HCEC 1CT (cell line): ENCODE measurements at places on chromosomes 5 and 9.
A peak's percentile ranks its signal among the peaks of the same experiment; 100 is the strongest.

DNA sequence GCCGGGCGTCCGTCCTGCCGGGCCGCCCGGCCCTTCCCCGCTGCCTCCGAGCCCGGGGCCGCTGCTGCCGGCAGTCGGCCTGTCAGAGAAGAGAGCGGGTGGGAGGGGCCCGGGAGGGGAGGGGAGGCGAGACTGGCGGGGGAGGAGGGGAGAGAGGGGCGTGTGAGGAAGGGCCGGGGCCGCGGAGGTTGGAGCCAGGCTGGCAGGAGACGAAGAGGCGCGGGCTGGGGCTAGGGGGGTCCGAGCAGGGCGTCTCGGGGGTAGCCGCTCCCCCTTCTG is 570 bp downstream of the CREBRF start:
- no peak for DNase-seq

DNA sequence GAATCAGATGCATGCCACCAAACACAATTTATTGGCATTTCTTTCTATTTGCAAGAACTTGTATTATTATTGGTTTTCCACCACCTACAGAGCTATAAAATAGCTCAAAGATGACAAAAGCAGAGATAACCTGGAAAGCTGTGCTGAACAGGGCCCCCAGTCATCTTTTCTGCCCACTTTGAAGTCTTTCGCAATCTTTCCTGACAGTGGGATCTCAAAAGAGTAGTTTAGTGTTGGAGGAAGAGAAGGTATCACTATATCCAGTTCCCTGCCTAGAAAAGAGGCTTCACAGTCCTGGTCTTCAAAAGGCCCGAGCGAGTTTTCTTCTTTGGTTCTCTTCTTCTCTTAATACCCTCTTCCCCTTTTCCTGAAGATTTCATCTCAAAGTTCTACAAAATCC is 231.0 kb downstream of the RAB3C start:
- DNase-seq = no peak

DNA sequence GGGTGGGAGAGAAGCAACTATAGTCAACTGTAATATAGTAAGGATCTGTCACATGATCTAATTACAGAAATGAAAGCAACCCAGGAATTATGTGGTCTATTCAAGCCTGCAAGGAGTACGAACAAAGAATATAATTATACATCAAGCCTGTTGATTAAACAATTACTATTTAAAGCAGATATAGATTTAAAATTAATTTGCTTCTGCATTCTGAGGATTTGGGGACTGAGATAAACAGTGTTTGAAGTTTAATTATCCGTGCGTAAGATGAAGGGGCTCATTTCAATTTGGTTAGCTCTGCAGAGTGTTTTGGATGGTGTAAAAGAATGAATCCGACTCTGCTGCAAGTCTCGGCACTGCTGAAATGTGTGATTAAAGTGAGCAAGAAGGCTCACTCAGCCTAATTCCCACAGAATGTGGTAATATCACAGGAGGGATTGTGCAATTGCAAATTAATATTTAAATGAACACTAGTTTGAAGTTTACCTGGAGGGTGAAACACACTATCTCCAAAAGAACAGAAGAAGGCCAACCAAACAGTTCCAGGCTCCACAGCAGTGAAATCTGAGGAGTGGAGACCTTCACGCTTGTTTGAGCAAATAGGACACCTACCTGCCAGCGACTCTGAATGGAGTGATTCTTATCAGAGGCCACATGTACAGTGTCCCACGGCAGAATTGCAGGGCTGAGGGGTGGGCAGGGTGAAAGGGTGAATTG is 420.6 kb upstream of the SLC30A5 start:
- DNase-seq = no peak

- peak; percentile 10 for DNase-seq
These were observed 198.8 kb downstream of the AUH start for GRCh38 chr9:91162784-91163443.

- DNase-seq = no peak
These were observed 58.2 kb downstream of the PHF2 start for GRCh38 chr9:93634311-93635185.

- DNase-seq = peak; percentile 93
These were observed 127.3 kb upstream of the PIK3R1 start for GRCh38 chr5:68088302-68088701.
